Posterior vena cava (tissue), 2 donors: ENCODE measurements at places on chromosomes 3 and 15. TPM values are rescaled to one million over a fixed set of nuclear protein-coding genes. Genes with fewer than 3 reads are reported as not detected.

The OR5K2 gene
- not detected for total RNA-seq

The MAGI1 gene
- 31.5 TPM for total RNA-seq

DNA sequence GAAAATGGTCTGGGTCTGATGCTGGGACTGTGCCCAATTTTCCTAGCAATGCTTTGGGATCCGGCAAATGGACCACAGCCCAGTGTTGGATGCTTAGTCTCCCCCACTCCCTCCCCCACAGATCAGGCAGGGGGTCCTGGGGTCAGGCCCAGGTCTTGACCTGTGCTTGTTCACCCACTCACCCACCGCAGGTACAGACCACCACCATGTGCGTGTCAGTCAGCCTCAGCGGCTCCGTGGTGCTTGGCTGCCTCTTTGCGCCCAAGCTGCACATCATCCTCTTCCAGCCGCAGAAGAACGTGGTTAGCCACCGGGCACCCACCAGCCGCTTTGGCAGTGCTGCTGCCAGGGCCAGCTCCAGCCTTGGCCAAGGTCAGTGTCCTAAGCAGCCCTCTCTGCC lies 10.6 kb downstream of the GRM2 start:
- DNase-seq = no peak

- DNase-seq = no peak
Measured at GRCh38 chr15:94061041-94061440, 170.3 kb upstream of the MCTP2 start.

The NOX5 gene
- 0.09 TPM for total RNA-seq

The CASR gene
- not detected for total RNA-seq

- no peak for DNase-seq
Measured at GRCh38 chr3:160006282-160007163, 17.9 kb downstream of the IL12A start.

The CX3CR1 gene
- 1.9 TPM for total RNA-seq

- no peak for DNase-seq
Measured at GRCh38 chr3:116423945-116424344, 21.3 kb downstream of the LSAMP start.

- no peak for DNase-seq
Measured at GRCh38 chr3:31960793-31961431, 20.1 kb downstream of the OSBPL10 start.

The ADAMTSL3 gene
- 13.0 TPM for total RNA-seq

The TF gene
- total RNA-seq = 1.0 TPM

The IL12A gene
- total RNA-seq = 0.38 TPM

DNA sequence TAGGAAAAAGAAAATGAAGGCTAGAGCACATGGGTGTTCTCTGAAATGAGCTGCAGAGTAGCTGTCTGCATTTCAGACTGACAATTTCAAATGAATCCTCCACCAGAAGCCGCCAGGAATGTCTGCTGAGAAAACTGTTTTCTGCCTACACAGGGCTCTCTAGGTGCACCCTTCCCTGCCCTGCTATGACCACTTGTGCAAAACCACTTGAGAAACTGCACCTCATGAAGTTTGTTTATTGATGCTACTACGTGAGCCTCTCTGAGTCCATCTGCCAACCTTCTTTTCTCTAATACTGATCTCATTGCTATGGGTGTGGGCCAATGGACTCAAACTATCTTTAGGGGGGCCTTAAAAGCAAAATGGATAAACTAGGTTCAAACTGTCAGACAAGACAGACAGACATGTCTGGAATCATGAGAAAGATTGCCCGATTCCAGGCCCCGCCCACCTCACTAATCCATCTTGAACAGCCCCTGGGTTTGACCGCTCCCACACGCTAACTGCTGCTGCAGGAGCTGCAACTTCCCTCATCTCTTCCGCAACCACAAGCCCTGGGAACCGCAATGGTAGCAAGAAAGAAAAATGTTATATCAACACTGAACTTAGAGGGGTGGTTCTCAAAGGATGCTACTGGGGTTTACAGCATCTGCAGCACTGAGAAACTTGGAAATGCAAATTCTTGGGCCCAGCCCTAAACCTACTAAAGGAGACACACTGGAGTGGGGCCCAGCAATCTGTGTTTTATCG lies 9.0 kb upstream of the CD47 start:
- no peak for DNase-seq

DNA sequence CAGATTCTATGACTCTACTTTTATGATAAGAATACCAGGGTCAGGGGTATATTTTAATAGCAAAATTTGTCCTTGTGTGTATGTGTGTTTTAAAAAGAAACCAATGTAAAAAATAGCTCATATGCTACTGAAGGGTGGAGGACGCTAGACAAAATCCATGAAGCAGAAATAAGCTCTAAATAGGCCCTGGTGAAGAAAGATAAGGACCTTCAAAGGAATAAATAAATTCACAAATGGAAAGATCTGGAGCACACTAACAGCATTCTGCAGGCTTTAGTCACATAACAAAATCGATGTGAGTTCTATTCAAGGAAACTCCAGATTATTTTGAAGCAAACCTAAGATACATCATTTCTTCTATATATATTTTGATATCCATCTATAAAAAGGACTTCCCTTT lies 27.2 kb upstream of the ATP11B start:
- no peak for DNase-seq

The TTLL13 gene
- not detected for total RNA-seq

DNA sequence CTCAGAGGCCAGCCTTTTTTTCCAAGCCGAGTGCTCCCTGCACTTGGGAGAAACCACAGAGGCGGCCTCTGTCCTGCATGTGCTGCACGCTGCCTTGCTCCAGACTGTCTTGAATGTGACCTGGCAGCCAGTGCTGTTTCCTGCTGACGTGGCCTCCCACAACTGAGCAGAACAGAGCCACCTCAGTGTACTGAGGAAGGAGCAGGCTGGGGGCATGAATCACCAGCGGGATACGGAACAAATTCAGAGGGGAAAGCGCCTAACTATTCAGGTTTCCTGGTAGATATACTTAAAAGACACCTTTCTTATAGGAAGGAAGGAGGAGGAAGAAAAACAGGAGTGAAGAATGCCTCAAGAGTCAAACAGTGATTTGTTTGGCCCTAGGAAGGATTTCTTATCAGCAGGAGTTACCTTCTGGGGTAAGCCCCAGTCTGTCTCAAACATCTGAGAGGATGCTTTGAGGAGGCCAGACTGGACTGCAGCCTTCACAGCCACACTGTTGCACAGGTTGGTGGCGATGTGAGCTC lies 114.0 kb downstream of the FNDC3B start:
- DNase-seq = peak; percentile 97

DNA sequence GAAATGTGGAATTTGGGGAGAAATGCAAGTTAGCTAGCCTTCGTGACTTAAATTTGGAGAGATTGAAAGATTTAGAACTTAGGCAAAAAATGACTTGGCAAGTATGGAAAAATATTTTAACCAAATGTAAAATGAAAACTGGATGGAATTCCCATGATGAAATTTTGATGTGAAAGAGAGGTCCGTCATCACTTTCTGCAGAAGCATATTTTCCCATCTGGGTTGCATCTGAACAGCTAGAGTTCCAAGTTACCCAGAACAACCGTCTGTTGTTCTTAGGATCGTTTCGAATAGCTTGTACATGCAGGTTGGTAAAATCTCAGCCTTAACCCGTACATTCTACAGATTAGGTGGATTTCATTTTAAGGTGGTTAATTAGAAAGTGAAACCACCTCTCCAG lies 136.3 kb downstream of the GHSR start:
- DNase-seq = no peak
